ENCODE measurements at places on chromosomes 1 and 21.

GRCh38 chr1:3313576-3313950 lies 140.9 kb upstream of the ARHGEF16 start:
- no peak for DNase-seq

DNA sequence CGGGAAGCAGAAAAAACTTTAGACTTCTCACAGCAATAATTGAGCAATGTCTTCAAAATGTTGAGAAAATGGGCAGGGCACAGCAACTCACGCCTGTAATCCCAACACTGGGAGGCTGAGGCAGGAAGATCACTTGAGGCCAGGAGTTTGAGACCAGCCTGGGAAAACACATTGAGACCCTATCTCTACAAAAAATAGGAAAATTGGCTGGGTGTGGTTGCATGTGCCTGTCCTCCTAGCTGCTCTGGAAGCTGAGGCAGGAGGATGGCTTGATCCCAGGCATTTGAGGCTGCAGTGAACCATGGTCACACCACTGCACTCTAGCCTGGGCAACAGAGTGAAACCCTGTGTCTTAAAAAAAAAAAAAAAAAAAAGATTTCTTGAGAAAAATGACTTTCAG lies 7.8 kb upstream of the ZFP69 start:
- no peak for DNase-seq

DNA sequence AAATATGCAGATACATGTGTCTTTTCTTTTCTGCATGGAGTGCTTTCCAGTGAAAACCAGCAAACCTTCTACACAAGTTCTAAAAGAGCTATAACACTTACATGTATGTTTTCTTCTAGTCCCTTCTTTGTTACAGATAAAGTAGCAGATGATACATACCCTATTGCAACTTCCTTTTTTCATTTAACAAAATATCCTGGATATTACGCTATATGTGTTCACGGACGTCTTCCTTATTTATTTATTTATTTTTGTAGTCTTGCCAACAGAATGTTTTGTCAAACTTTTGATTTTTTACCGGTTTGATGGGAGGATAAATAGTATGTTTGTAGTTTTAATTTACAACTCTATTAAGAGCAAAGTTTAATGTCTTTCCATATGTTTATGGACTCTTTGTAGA lies 5.2 kb upstream of the GALNT2 start:
- DNase-seq = no peak

- no peak for DNase-seq
These were observed 9.2 kb upstream of the BEND5 start for GRCh38 chr1:48785869-48786268.

DNA sequence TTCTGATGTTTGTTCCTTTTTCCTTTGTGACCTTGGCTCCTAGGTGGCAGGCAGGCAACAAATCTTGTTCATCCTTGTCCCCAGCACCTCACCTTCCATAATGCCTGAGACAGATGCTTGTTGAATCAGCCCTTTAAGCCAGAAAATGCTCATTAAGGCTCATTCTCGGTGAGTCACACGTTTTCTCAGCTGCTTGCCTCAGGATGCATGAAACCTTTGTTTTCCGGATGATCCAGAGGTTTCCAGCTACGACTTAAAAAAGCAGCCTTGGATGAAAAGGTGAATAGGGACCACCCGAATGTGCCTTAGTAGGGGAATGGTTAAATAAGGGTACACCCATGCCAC lies 4.6 kb upstream of the ATP13A2 start:
- DNase-seq = no peak

- no peak for DNase-seq
These were observed 37.6 kb downstream of the MRPL37 start for GRCh38 chr1:54237586-54237985.

DNA sequence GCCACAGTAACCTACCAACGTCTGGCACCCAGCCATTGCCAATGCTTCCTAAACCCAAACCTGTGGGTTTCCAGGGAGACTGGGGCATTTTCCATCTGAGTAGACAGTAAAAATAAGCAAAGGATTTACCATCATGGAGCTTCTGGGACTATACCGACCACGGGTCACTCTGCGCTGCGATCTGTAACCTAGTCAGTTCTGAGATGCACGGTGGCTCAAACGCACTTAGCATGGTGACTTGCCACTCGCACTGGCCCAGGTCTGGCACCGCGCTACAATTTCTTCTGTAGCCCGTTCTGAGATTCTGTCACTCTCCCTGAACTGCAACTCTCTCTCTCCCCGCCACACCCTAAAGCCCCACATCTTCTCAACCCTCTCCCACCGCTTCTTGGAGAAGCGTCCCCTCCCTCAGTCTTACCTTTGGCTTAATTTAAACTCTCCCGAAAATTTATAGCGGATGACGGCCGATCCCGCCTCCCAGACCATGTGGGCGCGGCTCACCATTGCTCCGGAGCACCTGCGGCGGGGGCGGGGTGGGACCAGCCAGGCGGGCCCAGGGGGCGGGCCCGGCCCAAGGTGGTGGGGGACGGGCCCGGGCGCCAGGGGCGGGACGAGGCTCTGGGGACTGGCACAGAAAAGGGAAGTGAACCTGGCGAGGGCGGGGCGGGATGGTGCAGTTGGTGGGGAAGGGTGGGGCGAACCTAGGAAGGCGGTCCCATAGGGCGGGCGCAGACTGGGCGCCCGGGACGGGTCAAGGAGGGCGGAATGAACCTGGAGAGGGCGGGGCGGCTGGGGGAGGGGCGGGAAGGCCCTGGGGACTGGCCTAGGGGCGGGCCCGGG lies 493 bp upstream of the MAP3K21 start:
- peak; percentile 58 for DNase-seq

DNA sequence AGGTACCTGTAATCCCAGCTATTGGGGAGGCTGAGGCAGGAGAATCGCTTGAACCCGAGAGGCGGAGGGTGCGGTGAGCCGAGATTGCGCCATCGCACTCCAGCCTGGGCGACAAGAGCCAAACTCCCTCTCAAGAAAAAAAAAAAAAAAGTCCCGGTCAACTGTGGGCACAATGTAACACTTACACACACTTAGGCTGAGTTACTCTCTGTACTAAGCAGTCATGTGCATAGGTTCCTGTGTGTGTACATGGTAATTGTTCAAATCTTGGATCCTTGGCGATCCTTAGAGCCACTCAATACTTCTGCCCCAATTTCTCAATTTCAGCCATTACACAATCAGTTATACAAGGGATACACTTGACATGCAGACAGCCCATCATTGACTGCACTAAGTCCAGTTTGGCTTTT lies 11.6 kb downstream of the SDCCAG8 start:
- no peak for DNase-seq

- DNase-seq = no peak
These were observed 11.5 kb downstream of the TRIM46 start for GRCh38 chr1:155184835-155185782.

GRCh38 chr1:205680073-205680851 lies at the start of gene SLC45A3:
SLC45A3 (minus strand) TSS chr1:205680509; CDS start chr1:205664656, 15,853 bp downstream.
- no peak for DNase-seq

DNA sequence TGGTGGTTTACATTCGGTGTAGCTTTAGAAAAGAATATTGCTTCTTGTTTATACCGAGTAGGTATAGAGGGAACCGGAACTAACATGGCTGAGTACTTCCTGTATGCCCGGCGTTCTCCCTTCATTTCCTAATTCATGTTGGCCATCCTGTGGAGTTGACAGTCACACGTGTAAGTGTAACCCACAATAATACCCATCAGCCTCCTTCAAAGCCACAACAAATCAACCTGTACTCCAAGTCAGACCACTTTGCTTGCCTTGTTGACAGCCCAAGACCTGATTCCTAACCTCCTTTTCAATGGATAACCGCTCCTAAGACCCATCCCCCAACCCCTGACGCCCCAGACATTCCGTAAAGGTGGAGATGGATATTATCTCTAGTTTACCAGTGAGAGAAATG lies 42.1 kb downstream of the UBE2U start:
- DNase-seq = no peak

- DNase-seq = no peak
These were observed 5.2 kb downstream of the TTLL10 start for GRCh38 chr1:1178794-1179331.

DNA sequence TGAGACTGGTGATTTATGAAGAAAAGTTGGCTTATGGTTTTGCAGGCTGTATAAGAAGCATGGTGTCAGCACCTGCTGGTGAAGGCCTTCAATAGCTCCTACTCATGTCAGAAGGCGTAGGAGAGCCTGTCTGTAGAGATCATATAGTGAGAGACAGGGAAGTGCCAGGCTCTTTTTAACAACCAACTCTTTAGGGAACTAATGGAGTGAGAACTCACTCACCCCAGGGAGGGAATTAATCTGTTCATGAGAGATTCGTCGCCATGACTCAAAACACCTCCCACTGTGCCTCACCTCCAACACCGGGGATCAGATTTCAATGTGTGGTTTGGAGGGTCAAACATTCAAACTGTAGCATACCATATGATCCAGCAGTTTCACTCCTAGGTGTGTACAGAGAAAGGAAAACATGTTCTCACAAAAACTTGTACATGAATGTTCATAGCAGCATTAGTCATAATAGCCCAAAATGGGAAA lies 72.6 kb downstream of the TTC3 start:
- DNase-seq = no peak

- no peak for DNase-seq
These were observed 319.4 kb downstream of the BRINP2 start for GRCh38 chr1:177490036-177490639.

- DNase-seq = no peak
These were observed 58.5 kb upstream of the LRRC53 start for GRCh38 chr1:74570797-74571492.

DNA sequence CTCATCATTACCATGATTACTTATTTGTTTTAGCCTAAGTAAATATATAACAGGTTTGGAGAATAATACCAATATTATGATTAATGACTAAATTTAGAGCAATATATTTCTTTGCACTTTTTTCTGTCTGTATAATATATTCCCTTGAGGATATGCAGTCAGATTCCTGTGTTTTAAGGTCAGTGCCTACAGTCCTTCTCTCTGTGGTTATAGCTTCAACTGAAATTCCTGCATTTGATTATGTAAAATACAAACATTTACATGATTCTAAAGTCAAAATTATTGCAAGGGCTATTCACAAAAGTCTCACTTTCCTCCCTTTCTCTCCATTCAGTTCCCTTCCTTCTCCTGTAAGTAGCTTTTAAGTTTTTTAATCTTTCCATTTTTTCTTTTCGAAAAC lies 142.9 kb upstream of the COL6A1 start:
- DNase-seq = no peak

DNA sequence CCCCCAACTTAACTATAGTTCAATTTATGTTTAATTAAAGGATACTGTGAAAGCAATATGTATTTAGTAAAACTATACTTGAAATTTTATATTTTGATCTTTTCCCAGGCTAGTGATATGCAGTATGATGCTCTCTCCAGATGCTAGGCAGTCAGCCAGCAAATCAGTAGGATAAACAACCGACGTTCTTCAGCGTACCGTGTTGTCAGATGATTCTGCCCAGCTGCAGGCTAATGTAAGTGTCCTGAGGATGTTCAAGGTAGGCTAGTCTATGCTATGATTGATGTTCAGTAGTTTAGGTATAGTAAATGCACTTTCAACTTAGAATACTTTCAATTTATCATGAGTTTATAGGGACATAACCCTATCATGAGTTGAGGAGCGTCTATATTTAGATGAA lies 762.6 kb downstream of the MRPL39 start:
- no peak for DNase-seq

GRCh38 chr1:39164256-39164655 lies 40.2 kb upstream of the MACF1 start:
- no peak for DNase-seq

DNA sequence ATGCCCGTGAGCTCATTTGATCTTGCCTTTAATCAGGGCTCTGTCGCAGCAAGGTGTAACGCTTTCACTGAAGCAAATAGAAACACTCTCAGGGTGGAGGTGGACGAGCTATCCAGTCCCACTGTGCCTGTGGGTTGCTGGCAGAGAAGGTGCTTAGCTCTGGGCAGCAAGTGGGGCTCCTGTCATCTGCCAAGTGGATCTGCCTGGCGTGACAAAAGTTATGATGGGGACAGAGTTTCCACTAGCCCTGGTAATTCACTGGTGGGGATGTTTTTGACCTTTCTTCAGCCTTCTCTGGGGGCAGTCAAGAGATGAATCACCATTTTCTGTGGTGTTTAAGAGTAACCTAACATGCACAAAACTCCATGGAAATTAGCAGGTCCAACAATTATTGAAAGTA lies 71.3 kb upstream of the EDEM3 start:
- no peak for DNase-seq

- DNase-seq = no peak
These were observed 708 bp downstream of the PRDM2 start for GRCh38 chr1:13700521-13701270.

DNA sequence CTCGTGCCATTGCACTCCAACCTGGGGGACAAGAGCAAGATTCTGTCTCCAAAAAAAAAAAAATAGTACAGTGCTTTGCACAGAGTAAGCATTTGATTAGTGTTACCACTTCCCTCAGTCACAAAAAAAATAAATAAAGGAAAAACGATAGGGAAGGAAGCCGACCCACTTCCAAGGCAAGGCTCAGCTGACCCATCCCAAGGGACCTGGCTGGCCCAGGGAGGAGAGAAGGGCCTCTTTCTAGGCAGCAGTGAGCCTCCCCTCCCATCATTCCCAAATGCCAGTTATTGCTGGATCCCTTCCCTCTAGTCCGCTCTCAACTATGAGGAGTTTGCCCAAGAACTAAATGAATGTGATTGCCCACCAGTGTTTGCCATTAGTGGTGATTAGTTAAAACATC lies 77.8 kb downstream of the TMEM53 start:
- no peak for DNase-seq

GRCh38 chr21:25910809-25911208 lies 176.0 kb downstream of the GABPA start:
- DNase-seq = no peak

GRCh38 chr1:87170931-87171598 lies 157.6 kb upstream of the LMO4 start:
- DNase-seq = no peak

GRCh38 chr1:32060914-32061313 lies 11.8 kb upstream of the TMEM39B start:
- no peak for DNase-seq
